ENCODE measurements at places on chromosomes 4 and X.

DNA sequence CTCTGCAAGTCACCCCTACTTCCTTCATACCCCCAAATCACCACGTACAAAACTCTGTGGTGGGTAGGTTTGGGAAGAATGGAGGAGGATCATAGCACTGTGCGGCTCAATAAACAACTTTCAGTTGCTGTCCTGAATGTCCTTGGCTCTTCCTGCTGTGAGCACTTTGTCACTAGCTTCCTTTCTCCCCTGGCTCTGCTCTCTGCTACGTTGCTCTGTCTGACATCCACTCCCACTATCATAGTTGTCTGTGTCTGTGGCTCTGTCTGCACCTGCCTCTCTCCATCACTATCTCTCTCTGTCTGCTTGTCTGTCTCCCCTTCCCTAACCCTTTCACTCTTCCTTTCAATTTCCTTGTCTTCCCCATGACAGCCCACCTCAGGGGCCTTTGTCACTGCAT is 21.2 kb upstream of the SMPX start:
- DNase-seq = no peak

DNA sequence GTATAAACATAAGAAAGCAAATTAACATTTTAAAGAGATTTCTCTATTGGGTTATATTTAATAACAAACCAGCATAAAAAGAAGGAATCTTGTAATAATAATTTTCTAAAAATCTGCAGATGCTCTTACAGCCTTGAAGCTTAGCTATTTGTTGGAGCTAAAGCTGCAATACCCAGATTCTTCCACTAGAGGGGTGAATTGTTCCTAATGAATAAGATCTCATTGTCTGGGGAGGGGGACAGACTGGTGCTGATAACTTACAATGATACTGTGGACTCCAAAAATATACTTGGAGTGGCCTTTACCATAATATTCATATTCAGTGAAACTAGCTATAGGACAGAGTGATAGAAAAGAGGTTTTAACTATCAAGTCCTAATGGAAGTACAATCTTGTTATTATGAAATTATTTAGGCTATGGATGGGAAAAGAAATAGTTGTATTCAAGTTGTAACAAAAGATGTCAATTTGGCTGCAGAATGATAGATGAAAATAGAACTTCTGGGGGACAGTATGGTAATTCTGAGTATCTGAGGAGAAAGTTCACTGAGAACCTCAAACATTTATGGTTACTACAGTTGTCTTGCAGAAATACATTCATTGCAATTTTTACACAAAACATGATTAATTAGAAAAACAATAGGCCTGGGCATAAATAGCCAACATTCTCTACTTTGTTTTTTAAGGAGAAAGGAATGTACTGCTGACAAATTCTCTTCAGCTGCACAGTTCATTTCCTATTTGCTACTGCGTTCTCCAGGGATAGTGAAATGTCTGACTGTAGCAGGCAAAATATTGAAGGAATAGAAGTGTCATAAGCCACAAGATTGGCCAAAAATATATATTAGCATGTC is 443.3 kb downstream of the GBA3 start:
- DNase-seq = peak; percentile 59

DNA sequence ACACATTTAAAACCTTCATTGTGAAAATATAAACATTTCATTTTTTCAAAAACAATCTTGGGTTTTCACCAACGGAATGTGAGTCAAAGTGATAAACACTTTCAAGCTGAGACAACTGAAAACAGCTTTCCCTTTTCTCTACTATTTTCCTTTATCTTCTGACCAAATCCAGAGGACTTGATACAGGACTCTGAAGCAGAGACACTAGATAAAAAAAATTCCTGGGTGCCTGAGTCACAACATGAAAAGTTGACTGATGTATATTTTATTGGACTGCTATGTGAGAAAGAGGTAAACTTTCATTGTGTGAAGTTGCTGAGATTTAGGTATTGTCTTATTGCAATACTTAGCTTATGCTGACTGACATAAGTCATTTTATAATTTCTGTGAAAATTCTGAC is 411.2 kb downstream of the SPOCK3 start:
- peak; percentile 0 for DNase-seq

- DNase-seq = no peak
Measured at GRCh38 chr4:180550106-180550505, 1693.1 kb upstream of the TENM3 start.

- no peak for DNase-seq
Measured at GRCh38 chrX:46757593-46757992, 1.3 kb downstream of the SLC9A7 start.

DNA sequence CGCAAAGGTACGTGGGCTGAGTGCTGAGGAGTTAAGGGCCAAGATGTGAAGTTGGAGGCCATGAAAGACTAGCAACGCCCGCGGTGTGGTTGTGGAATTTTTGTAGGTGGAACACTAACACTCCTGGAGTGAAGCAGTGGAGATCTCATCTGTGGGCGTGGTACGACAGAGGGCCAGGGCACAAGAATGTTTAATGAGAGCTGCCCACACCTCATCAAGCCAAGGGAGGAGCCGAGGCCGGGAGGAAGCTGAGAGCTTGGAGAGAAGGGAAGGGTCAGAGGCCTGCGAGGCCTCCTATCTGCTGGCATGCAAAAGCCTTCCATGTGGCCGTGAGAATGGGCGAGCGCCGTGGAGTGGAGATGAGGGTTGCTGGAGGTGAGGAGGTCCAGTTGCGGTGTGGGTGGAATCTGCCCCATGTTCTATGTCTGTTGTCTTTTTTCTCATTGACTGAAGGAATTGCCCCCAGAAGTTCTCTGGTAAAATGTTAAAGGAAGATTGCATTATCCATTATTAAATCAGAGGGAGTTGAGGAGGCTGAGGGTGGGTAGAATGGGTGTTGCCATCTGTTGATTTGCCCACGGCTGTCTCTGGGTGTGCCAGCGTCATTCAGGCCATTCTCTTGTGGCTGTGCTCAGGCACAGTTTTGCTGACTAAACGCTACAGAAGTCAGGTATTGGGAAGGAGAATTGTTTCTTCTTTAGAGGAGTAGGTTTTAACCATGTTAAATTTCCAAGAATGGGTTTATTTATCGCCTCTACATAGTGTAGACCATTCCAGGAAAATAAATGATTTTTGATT is 19.8 kb downstream of the SNX25 start:
- DNase-seq = no peak

- no peak for DNase-seq
Measured at GRCh38 chrX:110519501-110519900, 160.9 kb downstream of the RTL9 start.

DNA sequence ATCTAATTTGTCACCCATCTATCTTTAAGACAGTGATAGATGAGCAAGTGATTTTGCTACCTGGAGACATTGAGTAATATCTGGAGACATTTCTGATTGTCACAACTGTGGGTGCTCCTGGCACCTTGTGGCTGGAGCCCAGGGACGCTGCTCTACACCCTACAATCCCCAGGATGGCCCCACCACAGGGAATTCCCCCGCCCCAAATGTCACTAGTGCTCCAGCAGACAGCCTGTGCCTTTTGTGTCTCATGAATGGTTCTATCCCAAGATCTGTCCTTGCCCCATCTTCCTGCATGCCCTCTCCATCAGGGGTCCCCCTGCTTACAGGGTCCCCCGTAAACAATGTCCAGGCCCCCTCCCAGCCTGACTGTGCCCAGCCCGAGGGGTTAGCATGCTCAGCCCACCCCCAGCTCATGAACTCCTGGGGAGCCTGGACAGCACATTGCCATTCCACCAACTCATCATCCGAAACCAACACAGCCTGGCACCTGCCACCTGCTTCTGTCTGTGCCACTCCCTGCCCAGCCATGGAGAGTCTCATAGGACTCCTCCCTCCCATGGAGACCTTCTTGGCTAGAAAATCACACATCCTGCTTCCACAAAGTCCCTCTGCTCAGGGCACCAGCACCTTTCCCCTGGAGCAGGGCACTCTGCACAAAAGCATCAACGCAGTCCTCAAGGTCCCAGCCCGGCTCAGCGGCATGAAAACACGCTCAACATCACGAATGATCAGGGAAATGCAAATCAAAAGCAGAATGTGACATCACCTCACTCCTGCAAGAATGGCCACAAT is 5.7 kb downstream of the P2RY8 start:
- DNase-seq = no peak
